Stimulated activated CD4-positive, alpha-beta T cell treated with anti-CD3 and anti-CD28 coated beads, Interleukin-4, amount 100 ng/mL, for 24 hours (primary cell): ENCODE measurements at places on chromosomes 13 and 19.
A peak's percentile ranks its signal among the peaks of the same experiment; 100 is the strongest.

DNA sequence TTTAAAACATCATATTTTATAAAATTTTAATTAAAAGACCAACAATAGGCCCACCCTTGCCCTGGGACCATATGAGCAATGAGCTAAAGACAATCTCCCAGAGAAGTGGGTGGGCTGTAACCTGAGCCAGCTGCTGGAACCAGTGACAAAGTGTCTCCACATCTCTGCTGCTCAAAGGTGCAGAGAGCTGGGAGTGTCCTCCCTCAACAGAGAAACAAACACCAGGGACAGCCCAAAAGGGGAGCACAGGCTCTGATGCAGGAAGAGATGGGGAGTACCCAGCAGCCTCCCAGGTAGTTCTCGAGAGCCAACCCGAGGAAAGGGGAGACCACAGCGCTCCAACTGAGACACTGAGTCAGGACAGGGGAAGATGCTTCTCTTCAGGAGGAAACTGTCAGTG, 39.1 kb downstream of the DOCK9 start:
- no peak for DNase-seq

- DNase-seq = no peak
Observed at GRCh38 chr13:112726016-112726767, 36.4 kb downstream of the ATP11A start.

GRCh38 chr19:38385804-38386257, 2.0 kb downstream of the GGN start:
- no peak for DNase-seq

GRCh38 chr19:7831452-7831851, 1.4 kb downstream of the EVI5L start:
- DNase-seq = no peak

GRCh38 chr13:71285700-71286099, 581.3 kb downstream of the DACH1 start:
- no peak for DNase-seq

- DNase-seq = no peak
Observed at GRCh38 chr13:25463496-25463895, 91.7 kb downstream of the ATP8A2 start.

DNA sequence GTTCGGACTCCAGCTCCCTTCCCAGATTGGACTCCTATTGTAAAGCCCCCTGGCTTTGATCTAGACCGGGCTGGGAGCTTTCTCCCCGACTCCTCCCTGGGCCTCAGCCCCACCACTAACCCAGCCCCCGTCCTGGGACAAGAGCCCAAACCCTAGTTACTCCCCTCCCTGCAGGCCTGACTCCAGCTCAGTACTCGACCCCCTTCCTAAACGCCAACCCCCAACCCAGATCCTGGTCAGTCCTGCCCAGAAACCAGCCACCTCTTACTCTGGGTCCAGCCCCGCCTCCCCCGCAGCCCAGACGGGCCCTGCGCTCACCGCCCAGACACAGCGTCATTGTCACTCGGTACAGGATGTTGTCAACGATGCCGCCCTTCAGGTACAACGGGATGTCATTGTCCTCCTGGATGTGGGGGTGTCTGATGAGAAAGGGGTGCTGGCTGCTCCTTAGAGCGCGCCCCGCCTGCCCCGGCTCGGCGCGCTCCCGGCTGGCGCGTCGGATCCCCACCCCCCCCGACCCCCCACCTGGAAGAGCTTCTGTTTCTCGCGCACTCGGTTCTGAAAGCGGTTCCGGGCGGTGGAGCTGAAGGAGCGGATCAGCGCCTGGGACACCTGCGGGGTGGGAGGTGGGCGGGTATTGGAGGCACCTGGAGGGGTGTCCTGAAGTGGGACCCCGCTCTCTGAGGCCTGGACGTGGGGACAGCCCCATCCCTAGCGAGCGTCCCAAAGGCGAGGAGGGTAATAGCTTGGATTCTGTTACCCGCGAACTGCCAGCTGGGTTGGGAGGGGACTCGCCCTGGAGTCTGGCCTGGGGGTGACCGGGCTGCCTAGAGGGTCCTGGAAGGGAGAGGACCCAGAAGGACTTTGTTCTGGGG, 866 bp downstream of the COX7A1 start:
- no peak for DNase-seq

GRCh38 chr19:39543477-39543857, 3.5 kb upstream of the EID2 start:
- no peak for DNase-seq

DNA sequence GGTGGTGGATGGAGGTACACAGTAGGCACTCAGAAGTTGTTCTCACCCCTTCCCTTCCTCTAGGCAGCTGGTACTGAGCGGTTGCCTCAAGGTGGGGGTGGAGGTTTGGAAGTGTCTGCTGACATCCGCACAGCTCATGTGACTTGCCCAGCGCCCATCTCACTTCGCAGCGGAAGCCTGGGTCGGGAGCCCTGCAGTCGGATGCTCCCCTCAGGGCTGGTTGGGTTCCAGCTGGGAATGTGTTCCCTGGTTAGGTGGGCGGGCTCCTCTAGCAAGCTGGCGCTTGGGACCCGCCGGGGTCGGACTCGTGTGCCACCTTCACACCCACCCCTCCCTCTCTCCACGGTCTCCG, 10.2 kb downstream of the PPP1R37 start:
- peak; percentile 36 for DNase-seq
